ENCODE measurements at places on chromosomes 12 and 14.

GRCh38 chr14:31429791-31430190 is 9.4 kb upstream of the HEATR5A start:
- no peak for DNase-seq

DNA sequence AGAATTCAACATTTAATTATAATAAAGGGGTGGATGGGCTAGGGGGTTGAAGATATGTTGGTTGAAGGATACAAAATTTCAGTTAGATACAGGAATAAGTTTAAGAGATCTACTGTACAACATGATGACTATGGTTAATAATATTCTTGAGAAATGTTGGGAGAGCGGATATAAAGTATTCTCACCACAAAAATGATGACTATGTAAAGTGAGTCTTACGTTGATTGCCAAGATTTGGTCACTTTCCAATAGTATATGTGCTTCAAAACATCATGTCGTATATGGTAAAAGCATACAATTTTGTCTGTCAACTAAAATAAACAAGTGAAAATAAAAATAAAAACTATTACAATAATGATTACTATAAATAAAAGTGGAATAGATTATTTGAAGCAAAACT is 802.0 kb downstream of the C12orf50 start:
- DNase-seq = no peak

DNA sequence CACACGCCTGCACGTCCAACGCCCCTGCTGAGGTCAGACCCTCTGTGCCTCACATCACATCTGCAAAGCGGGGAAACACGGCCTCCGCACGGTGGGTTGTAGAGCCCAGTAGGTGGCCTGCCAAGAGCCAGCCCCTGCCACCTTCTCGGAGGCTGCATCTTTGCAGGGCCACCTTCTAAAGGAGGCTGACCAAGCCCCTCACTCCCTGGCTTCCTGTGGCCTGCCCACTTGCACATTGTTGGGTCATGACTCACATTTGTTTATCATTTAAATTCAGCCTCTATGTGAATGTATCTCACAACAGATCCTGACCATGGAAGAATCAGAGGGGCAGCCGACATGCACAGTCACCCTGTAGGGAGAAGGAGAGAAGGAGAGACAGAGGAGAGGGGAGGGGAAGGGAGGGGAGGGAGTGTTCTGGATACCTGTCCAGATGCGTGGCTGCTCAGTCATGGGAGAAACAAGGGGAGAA is 319.5 kb upstream of the DIO3 start:
- DNase-seq = no peak

GRCh38 chr14:75054421-75054820 is 3.2 kb upstream of the MLH3 start:
- DNase-seq = no peak

DNA sequence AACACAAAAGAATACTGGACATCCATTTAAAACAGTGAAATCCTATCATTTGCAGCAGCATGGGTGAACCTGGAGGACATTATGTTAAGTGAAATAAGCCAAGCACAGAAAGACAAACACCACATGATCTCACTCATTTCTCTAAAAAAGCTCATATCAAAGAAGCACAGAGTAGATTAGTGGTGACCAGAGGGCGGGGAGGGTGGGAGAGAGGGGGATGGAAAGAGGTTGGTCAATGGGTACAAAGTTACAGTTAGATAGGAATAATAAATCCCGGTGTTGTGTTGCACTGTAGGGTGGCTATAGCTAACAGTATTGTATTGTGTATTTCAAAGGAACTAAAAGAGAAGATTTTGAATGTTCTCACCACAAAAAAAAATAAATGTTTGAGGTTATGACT is 52.4 kb downstream of the DUSP6 start:
- DNase-seq = no peak

GRCh38 chr12:90102957-90103652 is 394.5 kb upstream of the ATP2B1 start:
- DNase-seq = no peak

DNA sequence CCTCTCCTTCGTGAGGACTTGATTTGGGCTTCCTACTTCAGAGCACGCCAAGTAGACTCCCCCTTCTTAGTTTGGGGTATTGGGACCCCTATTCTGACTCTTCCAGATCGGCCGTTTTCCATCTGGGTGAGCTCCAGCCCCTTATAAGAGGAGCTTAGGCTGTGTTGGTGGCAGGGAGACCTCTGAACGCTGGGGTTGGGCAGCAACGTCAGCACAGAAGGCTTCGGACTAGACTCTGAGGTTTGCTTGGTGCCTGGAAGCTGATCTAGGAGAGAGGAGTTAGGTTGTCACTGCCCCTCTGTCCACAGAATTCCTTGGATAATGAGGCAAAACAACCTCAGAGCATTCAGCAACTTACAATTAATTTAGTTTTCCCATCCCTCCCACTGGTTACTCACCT is 99.2 kb upstream of the RTL1 start:
- no peak for DNase-seq

- DNase-seq = no peak
These were observed 4.9 kb downstream of the AMN start for GRCh38 chr14:102927346-102927877.

DNA sequence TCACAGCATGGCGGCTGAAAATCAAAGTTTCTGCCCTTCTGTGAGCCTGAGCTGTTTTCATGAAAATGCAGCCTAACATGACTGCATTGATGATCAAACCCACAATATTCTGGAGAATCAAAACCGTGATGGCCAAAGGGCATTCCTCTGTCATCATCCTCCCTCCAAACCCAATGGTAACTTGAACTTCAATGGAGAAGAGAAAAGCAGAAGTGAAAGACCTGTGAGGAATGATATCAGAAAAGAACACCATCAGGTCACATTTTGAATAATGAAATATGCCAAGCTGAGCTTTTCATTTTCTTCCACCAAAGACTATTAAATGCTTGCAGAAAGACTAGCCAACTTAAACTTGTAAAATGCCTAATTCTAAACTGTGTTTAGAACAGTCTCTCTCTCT is 8.1 kb downstream of the KCNJ8 start:
- DNase-seq = no peak

- DNase-seq = no peak
These were observed 8.5 kb downstream of the CRACR2A start for GRCh38 chr12:3744229-3744901.

GRCh38 chr12:11209113-11209512 is 22.4 kb upstream of the TAS2R42 start:
- no peak for DNase-seq

GRCh38 chr14:64864258-64864657 is 15.4 kb downstream of the SPTB start:
- no peak for DNase-seq

DNA sequence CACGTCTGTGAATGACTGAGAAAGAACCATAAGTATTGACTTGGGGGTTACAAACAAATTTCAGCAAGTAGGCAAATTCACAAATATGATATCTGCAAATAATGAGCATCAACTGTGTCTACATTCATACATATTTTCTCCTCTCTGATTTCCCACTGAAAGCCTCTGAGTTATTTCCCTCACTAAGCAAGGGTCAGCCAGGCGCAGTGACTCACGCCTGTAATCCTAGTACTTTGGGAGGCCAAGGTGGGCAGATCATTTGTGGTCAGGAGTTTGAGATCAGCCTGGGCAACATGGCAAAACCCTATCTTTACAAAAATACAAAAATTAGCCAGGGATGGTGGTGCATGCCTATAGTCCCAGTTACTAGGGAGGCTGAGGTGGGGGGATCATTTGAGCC is 80.8 kb downstream of the SLC25A21 start:
- no peak for DNase-seq

DNA sequence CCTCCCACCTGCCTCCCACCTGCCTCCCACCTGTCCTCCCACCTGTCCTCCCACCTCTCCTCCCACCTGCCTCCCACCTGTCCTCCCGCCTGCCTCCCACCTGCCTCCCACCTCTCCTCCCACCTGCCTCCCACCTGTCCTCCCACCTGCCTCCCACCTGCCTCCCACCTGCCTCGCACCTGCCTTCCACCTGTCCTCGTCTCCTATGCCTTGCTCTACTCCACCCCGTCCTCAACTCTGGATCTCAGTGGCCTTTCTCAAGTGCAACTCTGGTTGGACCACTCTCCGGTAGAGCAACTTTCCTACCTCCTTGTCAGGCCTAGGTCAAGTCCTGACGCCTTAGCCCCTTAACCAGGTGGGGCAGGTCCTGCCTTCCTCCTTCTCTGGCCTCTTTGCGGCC is 29.3 kb upstream of the PEX5 start:
- DNase-seq = no peak

DNA sequence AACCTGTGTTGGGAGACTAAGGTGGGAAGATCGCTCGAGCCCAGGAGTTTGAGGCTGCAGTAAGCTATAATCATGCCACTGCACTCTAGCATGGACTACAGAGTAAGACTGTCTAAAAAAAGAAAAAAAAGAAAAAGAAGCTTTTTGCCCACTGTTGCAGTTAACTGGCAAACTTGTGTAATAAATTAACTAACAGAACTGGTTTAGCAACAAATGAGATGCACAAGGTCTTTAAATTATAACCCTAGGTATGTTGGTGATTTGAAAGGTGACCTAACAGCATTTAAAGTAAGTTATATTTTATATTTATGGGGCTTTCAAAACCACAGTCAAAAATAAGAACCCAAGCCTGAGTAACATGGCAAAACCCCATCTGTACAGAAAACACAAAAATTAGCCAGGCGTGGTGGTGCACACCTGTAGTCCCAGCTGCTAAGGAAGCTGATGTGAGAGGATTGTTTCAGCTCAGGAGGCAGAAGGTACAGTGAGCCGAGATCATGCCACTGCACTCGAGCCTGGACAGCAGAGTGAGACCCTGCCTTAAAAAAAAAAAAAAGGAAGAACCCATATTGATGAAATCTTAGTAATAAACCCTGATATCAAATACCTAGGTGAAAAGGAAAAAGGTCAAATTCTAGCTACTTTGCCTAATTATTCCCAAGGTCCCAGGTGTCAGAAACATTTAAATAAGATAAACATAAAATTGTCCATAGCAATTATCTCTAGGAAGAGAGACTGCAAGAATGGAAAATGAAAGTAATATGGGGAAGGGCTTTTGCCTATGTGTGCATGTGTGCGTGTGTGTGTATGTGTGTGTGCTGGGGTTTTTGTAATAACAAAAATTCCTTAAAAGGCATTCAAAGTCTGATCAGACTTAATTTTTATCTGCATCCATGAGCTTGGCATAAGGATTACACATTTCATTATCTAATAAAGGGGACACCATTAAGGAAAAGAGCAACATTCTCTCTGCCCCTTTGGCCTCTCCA is 15.4 kb downstream of the SYNE2 start:
- DNase-seq = no peak

- no peak for DNase-seq
These were observed 10.5 kb downstream of the C12orf75 start for GRCh38 chr12:105341010-105341409.

DNA sequence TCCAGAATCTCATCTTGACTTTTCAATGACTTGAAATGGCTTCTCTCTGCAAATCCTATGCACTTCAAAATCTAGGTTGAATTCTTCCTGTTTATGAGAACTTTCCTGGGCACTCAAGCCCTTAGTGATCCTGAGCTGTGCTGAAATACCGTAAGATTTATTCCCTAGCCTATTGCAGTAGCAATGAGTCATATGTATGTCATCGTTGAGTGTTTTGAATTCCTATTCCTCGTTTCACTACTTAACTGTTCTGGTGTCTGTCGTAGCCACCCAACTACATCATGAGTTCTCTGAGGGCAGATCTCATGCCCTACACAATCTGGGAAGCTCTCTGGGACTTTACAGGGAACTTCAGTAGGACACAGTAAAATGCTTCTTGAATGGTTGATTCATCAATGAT is 190.8 kb upstream of the TMEM132C start:
- DNase-seq = no peak

DNA sequence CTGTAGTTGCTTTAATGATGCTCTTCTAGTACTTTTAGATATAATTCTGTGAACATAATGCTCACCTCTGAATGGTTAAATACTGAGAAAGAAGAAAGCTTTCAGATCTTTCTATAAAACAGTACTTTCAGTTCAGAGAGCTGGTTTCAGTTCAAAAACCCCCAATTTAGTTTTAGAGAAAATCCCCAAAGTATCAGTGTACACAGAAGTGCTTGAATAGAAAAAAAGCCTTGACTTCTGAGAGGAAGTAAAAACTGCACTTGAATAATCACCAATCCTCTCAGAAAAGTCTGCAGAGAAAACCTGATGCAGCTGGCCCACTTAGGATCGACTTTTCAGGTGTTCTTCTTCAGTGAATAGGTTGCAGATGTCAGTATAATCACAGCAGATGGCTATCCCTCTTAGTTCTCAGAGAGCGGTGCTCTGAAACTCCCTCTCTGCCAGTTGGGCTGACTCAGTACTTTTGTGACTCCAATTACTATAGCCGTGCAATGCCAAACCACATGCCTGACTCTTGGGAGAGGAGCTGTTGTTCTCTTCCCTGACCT is 616.3 kb downstream of the LRFN5 start:
- DNase-seq = no peak

DNA sequence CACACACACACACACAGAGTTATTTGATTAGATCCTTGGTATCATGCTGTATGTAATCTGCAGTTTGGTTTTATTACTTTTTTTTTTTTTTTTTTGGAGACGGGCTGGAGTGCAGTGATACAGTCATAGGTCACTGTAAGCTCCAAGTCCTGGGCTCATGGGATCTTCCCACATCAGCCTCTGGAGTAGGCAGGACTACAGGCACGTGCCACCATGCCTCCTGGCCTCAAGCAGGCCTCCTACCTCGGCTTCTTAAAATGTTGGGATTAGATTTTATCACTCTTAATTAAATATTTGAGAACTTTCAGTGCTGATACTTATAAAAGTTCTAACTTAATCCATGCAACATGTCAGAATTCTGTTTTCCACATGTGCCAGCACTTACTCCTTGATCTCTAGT is 31.3 kb upstream of the PSEN1 start:
- no peak for DNase-seq

DNA sequence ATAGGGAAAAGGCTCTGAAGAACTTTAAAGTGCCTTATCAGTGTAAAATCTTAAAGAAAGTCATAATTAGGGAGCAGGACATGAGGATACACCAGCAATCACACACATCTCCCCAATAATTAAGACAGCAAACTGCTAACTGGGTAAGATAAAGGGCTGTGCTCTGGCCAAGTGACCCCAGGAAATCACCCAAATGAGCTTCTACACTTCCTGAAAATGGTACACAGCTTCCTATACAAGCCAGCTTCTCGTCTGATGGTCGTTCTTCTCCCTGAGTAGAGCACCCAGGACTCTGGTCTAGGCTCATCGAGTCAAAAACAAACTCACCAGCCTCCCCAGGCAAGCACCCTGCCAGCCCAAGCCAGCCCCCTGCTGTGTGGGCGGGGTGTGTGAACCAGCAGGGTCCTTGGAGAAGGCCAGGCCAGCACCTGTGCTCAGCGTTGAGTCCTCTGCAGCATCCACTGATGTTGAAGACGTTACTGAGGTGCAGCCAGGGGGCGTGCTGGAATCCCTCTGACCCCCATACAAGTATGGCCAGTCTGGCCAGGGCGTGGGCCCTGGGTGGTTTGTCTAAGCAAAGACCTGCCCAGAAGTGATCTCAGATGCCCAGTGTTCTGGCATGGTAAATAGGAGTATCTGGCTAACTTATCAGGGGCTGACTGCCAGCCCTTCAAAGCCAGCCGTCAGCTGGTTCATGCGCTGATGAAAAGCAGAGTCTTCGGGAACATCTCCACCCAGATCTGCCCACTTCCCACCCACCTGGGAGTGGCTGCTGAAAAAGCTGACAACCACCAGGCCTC is 41.4 kb downstream of the ACTN1 start:
- DNase-seq = no peak

- no peak for DNase-seq
These were observed 45.8 kb downstream of the NINJ2 start for GRCh38 chr12:617304-617915.

- no peak for DNase-seq
These were observed 146.9 kb downstream of the BCL11B start for GRCh38 chr14:99125113-99125512.

- DNase-seq = no peak
These were observed 79.0 kb downstream of the PLCZ1 start for GRCh38 chr12:18658829-18659228.

GRCh38 chr14:22520796-22521195 is 68.2 kb downstream of the DAD1 start:
- no peak for DNase-seq
